Left forelimb (tissue), 1 donor: ENCODE measurements at places on chromosomes 2 and 18.

GRCh38 chr2:75054296-75054695 lies 95.9 kb downstream of the POLE4 start:
- no peak for DNase-seq

GRCh38 chr2:119483395-119483753 lies 40.9 kb downstream of the SCTR start:
- no peak for DNase-seq

GRCh38 chr2:10613263-10613662 lies 76.5 kb downstream of the NOL10 start:
- DNase-seq, result no peak

DNA sequence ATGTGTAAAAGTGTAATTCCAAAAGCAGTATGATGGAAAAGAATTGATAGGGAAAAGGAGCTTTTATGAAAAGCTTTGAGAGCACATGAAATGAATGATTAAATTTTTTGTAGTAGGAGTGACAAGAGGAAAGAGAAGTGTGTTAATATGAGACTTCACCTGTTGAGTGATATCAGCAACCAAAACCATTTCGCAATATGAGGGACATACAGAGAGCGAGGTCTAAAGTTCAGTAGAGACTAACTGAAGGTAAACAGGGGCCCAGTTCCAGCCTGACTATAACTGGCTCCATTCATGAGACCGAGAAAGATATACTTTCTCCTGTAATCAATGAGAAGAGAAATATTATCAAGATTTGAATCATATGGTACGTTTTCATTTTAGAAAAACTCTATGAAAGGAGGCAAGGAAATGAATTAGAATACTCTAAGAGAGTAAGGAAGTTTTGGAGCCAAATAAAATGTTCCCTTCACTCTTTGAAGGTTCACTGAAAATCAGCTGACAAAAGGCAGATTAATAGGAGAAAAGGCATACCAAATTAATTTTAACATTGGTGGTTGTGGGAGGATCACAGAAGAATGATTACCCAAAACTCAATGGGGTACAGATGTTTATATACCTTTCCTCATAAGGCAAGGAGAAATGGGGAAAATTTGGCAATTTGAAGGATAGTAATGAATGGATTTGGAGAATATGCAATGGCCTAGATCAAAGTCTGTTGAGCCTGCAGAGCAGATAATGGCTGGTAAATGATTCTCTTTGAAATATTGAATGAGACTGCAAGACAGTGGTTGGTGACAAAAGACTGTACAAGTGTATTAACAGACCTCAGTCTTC lies 932.2 kb downstream of the TDRD15 start:
- no peak for DNase-seq

- no peak for DNase-seq
Observed at GRCh38 chr18:3653263-3653850, 203.4 kb downstream of the TGIF1 start.

DNA sequence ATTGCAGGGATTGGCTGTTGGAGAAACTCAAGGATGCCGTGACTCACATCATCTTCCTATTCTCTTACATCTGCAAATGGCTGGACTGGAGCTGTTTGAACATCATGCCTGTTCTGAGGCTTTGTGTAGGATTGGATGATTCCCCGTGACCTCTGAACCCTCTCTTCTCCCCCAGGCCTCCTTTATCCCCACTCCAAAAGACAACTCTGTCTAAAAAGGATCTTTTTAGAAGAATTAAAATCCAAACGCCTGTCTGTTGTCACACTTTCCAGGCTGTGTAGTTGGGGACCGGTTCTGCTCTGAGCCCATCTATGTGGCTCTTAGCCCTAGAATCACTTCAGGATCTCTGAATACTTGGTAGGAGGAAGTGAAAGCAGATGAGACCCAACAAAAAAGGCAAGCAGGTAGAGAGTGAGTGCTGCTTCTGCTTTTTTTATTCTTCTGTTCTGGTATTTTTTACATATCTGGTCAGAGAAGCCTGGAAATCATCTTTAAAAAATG lies 565 bp downstream of the SP140 start:
- DNase-seq, result no peak

DNA sequence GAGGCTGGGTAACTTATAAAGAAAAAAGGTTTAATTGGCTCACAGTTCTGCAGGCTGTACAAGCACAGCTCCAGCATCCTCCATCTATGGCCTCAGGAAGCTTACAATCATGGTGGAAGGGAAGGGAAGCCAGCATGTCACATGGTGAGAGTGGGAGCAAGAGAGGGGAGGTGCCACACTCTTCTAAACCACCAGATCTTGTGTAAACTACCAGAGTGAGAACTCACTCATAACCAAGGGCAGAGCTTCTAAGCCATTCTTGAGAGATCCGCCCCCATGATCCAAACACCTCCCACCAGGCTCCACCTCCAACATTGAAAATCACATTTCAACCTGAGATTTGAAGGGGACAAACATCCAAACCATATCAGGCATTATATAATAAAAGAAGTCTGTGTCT lies 121.6 kb upstream of the CDC42EP3 start:
- DNase-seq, result no peak

- DNase-seq, result no peak
Observed at GRCh38 chr2:135164431-135164830, 112.3 kb downstream of the RAB3GAP1 start.

DNA sequence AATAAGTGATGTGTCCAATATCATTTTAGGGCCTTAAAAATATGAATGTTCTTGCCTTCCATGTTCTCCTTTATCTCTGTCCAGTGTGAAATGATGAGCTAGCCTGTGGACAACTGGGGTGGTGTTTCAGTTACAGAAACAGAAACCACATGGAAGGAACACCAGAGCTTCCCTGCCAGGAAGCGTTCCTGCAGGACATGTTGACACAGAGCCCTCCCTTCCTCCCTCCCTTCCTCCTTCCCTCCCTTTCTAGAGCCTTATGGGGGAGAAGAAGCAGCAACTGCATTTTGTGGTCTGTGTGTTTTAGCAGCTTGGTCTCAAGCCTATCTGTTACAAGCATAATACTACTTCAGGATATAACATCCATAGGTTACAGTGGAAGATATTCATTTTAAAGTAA lies 539.7 kb upstream of the NETO1 start:
- no peak for DNase-seq

DNA sequence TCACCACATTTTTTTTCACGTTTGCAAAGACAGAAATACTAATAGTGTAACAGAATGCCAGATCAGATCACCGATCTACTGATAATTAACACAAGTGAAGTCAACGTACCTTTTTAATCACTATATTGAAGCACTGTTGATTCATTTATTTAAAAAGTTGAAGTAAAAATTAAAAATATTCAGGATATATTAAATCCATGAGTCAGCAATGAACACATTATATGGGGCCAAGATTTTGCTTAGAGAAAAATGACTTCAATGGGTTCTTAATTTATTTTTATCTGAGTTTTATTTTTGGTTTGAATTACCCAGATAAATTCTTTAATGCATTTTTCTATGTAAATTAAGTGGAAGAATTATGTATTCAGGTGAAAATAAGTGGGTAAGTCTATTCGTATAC lies 14.2 kb downstream of the SPHKAP start:
- no peak for DNase-seq

DNA sequence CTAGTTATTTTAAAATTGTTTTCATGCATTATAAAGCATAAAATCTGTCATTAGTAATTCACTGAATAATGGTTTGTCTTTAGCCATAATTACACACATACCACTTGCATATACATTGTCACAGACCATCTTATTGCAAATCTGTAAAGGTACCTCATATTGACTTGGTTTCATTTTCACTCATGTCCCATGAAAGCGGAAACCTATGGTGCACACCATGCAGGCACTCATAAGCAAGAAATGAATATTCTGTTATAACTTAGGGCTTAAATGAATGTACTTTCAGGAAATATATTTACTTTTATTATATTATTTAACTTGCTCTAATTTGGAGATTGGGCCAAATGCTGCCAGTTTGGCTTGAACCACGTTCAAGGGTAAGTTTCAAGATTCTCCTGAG lies 29.2 kb upstream of the STK17B start:
- no peak for DNase-seq

- DNase-seq, result no peak
Observed at GRCh38 chr18:8826971-8827370, 121.6 kb downstream of the MTCL1 start.

GRCh38 chr2:215830304-215830703 lies 183.0 kb downstream of the MREG start:
- no peak for DNase-seq

DNA sequence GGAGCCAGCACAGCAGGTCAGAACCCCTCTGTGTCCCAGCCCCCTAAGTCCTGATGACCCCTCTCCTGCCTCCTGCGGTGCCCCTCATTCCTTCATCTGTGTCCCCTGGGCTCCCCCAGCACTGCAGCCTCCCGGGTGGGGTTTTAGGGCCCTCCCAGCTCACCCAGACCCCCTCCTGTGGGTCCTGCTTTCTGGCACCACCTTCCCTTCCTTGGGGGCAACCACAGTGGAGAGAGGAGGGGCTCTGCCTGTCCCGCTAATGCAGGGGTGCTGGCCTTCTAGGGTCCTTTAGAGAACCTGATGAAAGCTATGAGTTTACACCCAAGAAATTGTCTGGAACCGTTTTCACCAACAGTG lies 42.7 kb upstream of the ALPP start:
- no peak for DNase-seq

DNA sequence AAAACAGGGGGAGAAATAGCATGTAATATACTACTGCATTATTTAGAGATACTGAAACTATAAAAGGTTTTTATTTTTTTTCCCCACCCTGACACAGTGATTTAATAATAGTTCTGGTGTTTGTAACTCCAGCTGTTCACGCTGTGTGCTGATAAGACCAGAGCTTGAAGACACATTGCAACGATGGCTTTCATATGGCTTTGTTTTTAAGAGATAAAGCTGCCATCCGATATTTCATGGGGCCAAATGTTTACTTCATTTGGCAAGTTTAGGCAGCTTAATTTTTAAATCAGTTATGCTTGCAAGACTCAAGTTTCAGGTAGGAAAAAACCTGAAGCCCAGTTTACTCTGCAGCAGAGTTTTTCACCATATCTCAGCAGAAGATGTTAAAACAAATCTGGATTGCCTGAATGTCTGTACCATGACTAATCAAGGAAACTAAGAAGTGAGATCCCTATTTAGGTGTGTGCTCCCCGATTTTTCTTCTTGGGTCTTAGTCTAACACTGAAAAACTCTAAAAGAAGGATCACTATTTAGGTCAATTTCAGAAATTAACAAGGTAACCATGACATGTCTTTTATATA lies 508.6 kb downstream of the PARD3B start:
- DNase-seq, result no peak

DNA sequence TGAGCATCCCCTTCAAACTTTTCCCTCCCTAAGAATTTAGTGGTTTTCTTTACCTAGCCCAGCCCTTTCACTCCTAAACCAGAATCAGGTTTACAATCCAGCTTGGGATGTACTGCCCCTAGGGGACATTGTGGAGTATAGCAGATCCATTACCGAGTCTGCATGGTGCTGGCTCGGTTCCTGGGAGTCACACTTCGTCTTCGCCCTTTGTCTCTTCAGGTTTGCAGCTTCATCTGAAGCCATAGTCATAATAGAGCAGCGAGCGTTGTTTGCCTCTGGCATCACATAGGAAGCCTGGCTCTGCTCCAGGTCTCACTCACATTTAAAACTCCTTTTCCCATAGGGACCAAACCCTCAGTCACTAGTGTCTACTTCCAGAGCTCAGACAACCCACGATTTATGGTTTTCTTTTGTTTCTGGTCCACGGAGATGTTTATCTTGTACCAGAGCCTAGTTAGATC lies 16.8 kb upstream of the LYPD6 start:
- no peak for DNase-seq
